ENCODE measurements at places on chromosomes 11 and 22.

- no peak for DNase-seq
Measured at GRCh38 chr11:63608353-63609345, 5.6 kb downstream of the PLAAT3 start.

DNA sequence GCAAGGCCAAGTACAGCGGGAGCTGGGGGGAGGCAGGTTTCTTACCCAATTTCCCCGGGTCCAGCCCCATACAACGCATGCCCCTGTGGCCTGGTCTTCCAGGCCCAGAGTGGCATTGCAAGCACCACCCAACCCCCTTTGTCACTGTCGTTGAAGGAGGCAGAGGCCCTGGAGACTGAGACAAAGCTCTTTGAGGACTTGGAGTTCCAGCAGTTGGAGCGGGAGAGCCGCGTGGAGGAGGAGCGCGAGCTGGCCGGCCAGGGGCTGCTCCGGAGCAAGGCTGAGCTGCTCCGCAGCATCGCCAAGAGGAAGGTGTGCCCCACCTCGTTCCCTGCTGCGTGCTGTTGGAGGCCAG is 27.8 kb downstream of the PHLDB1 start:
- no peak for DNase-seq

- peak; percentile 49 for DNase-seq
Measured at GRCh38 chr22:17087498-17088131, 2.8 kb downstream of the IL17RA start.

GRCh38 chr11:108916290-108916689 is 251.4 kb downstream of the DDX10 start:
- no peak for DNase-seq

DNA sequence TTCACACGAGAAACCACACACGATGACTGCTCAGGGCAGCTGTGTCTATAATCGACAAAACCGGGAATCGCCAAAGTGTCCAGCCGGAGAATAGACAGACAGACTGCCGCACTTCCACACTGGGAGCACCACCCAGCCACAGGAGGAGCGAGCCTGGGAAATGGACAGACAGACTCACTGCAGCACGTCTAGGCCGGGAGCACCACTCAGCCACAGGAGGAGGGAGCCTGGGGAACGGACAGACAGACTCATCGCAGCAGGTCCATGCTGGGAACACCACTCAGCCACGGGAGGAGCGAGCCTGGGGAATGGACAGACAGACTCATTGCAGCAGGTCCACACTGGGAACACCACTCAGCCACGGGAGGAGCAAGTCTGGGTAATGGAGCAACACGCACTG is 137.2 kb downstream of the BRD1 start:
- DNase-seq = no peak

GRCh38 chr11:43928721-43929120 is 13.7 kb upstream of the C11orf96 start:
- DNase-seq = no peak

DNA sequence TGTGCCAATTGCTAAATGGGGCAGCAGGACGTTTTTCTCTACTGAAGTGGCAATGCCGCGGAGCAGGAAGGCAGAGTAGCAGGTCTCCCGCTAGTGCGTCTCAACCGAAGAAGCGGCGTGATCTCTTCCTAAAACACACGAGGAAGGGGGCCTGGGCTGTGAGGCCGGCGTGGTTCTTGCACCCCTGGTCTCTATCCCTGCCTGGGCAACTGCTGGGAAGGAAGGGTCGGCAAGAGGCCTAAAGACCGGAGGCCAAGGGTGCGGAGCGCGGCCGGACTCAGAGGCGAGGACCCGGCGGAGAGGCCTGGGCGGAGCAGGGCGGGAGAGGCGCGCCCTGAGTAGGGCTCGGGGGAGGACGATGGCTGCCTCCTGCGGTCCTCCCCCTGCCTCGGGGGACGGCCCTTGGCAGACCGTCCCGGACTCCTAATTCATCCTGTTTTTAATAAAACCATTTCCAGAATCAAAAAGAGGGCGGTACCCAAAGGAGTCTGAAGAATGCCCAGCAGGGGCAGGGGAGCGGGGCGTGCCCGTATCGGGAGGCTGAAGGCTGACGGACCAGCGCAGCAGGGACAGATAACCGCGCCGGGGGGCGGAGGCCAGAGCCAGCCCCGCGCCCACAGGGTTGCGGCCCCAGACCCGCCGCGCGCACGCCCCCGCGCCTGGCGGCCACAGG is 572 bp upstream of the APLP2 start:
- DNase-seq = no peak

GRCh38 chr22:44574640-44575380 is 76.8 kb upstream of the RTL6 start:
- no peak for DNase-seq

DNA sequence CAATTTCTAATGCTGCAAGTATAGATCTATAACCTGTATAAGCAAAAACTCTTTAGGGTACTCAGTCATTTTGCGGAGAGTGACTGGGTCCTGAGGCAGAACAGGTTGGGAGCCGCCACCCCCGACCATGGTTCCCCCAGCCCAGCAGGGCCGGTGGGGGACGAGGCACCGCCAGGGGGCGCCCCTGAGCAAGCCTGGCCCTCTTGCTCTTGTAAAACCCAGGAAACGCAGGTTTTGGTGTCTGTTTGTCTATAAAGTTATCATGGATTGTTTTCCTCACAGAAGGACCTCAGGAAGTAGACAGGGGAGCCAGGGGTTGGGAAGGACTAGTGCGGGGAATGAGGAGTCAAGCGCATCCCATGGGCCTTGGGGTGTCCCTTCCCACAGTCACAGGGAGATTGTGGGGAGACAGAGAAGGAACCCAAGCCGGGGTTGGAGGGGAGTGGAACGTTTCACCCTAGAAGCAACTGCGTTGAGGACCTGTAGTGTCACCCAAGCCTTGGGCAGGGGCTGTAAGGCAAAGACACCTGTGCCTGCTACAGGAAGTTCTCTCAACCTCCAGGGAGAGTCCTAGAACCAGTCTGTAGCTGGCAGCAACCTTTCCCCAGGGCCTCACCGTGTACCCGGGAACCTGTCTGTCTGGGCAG is 26.4 kb downstream of the KCTD17 start:
- peak; percentile 20 for DNase-seq

DNA sequence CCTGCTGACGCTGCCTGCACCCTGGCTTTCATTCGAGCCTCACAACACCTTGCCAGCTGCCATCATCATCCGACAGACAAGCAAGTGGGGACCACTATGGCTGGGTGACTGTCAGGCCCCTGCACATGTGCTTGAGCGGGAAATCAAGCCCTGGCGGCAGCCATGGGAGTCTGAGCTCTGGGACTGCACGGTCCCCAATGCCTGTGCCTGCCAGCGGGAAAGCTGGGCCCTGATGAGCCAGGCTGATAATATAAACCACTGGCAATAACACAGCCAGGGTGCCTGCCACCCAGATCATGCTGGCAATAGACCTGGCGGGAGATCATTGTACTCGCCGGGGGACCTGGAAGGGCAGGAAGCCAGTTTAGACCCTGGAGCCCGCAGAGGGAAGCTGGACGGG is 2.5 kb downstream of the FGF3 start:
- no peak for DNase-seq

- DNase-seq = no peak
Measured at GRCh38 chr11:92527467-92527866, 302.8 kb downstream of the FAT3 start.

DNA sequence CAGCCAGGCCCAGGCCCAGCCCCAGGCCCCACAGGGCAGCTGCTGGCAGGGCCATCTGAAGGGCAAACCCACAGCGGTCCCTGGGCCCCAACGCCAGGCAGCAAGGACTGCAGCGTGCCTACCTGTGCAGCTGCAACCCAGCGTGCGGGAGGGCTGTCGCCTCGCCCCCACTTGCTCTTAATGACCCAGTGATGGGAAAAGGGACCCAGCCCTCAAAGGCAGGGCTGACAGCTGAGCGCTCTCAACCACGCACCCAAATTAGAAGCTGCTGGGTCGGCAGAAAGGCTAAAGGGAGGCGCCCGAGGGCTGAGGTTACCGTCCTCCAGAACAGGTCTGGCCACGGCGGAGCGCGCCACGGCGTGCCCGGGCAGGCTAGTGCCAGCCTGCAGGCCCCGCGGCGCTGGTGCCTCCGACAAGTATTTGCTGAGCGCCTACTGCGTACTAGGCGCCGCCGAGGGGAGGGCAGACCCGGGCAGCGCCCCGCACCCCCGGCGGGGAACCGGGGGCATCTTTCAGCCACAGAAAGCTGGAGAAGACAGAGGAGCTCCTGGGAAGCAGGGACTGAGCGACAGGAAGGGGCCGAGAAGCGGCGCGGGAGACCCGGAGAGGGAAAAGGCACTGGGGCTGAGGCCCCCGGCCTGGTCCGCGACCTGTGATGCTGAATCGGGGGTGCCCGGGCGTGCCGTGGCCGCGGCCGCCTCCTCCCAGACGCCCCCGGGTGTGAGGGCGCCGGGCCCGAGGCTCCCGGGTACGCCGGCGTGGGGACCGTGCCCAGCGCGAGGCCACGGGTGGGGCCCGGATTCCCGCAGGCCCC is 773 bp downstream of the HRAS start:
- no peak for DNase-seq

GRCh38 chr11:125132596-125132995 is 21.2 kb upstream of the TMEM218 start:
- DNase-seq = no peak

DNA sequence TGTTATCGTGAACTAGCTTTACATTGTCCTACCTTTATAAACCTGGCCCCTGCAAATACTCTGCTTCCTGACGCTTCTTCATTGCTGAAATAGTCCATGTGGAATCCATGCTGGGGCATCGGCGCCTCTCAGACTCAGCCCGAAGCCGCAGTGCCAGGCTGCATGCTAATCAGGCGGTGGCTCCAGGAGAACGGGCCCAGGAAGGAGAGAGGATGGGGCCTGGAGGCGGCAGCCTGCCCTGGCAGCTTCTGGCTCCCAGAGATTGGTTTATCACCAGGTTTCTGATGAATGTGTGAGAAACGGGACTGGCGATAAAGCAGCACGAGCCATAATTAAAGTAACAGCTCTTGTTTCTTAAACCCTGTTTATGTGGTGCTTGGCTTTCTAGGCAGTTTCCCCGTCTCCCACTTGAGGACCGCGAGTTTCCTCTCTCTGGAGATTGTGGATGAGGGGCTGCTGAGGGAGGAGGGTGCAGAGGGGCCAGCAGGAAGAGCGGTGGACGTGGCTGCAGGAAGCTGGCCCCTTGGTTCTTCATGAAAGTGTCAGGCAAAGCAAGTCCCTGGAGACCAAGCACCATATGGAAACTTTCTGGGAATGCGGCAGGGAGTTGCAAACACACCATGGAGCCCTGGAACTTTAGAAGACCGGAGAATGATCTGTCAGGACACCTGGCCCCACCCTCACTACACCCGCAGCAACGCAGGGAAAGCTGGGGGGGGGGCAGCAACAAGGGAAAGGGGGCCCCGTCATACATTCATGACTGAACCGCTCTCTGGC is 93.4 kb downstream of the NTM start:
- no peak for DNase-seq
